ENCODE measurements at places on chromosomes 5 and 9. TPM values are rescaled to one million over a fixed set of nuclear protein-coding genes. Genes with fewer than 3 reads are reported as not detected.
A peak's percentile ranks its signal among the peaks of the same experiment; 100 is the strongest.

Gene UNC5A
- total RNA-seq, result not detected

Gene SPATA31E1
- total RNA-seq, result not detected

Gene SLC4A9
- total RNA-seq, result not detected

Gene FUT7
- total RNA-seq, result 0.83 TPM

Gene ZFAND5
- 211 TPM for total RNA-seq

Gene C5orf46
- not detected for total RNA-seq

DNA sequence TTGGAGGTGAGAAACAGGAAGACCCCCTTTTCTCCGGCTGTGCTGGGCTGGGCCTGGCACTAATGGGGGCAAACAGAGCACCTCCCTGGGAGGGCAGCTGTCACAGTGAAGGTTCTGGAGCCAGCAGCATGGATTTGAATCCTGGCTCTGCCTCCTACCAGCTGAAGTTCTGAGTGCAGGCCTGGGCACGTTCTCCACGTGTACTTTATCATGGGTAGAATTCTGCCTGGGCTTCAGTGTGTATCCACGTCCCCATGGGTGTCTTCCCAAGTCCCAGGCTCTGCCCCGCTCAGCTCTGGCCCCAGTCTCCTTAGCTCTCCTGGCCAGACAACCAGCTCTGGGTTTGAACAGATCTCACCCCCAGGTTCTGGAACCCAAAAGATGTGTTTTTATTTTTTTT lies 223.2 kb downstream of the PBX3 start:
- no peak overlapping the region for H3K27ac ChIP-seq
- H3K36me3 ChIP-seq, result peaks cover 17% of the 10 kb centered on the region
- H3K4me3 ChIP-seq, result no peak overlapping the region
- peaks cover 6% of the 10 kb centered on the region for H3K4me1 ChIP-seq
- DNase-seq, result peak; percentile 80

DNA sequence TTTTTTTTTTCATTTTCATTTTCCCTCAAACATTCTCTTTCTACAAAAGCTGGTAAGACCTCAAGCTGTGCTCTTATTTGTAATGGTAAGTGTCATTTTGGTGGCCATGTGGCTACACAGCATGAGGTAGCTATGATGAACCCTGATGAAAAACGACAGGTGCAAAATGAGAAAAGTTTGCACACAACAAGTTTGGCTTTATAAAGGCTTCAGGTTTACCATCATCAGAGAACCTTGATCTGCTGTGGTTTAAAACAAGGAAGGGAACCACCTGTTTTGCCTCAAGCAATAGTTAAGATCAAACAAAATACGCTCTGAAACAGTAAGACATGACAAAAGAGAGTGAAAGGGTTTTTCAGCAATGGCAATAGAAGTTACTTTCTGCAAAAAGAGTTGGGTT lies 1124.6 kb upstream of the ACO1 start:
- no peaks in the 10 kb centered on the region for H3K4me1 ChIP-seq
- H3K27ac ChIP-seq, result no peak overlapping the region
- no peaks in the 10 kb centered on the region for H3K36me3 ChIP-seq
- no peaks in the 10 kb centered on the region for H3K27me3 ChIP-seq

DNA sequence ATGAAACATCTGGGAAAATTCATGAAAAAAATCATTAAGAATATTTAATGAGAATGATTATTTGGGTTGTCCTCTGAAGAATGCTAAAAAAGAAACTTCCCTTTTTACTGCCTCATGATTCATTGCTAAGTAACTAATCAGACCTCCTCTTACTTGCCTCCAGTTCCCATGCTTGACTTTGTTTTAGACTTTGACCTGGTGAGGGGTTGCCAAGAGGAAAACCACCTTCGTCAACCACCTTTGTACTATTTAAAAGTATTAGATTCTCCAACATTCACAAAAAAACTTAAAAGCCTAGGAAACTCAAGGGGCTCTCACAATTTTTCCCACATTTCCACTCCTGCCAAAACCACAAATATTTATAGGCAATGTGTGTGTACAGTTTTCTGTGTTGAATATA lies 115.2 kb upstream of the ST8SIA4 start:
- no peaks in the 10 kb centered on the region for H3K36me3 ChIP-seq
- no peak overlapping the region for H3K4me3 ChIP-seq
- DNase-seq, result no peak
- no peak overlapping the region for H3K27ac ChIP-seq
- no peaks in the 10 kb centered on the region for H3K4me1 ChIP-seq

DNA sequence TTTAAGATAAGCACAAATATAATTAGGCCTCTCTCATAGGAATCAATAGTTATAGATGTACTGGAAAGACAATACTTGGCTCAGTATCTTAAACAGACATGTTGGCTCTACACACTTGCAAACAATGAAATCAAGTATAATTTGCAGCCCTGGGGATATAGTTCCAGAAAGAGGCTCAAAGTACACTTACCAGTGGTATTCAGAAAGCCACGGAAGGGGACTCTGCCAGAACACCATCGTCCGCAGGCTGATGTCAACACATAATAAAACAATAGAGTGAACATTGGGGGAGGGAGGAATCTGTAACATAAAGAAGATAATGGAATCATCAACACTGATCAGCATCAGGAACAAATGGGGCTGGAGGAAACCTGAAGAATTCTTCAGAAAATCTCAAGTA lies 31.2 kb upstream of the EBF1 start:
- H3K4me3 ChIP-seq, result no peak overlapping the region
- H3K36me3 ChIP-seq, result no peaks in the 10 kb centered on the region
- no peaks in the 10 kb centered on the region for H3K4me1 ChIP-seq
- no peak for DNase-seq
- H3K27me3 ChIP-seq, result no peaks in the 10 kb centered on the region

DNA sequence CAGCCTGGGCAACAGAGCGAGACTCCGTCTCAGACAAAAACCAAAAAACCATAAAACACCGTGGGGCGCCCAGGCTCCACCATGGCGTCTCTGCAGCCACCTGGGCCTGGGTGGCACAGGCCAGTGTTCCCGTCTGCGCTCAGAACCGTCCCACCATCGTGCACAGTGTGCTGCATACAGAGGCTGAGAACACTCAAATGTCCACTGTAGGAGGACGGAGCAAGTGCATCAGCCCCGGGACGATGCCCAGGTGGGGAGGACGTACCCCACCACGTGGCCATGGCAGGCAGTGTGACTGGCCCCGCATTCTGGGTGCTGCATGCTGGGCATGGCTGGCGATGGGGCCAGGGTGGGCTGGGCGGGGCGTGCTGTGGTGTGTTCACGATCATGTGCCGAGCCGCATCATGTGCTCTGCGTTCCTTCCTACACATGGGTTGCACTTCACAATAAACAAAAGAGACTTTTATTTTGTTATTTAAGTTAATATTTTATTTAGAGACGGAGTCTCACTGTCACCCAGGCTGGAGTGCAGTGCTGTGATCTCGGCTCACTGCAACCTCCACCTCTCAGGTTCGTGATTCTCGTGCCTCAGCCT lies 37.8 kb downstream of the EXD3 start:
- DNase-seq, result no peak
- H3K27ac ChIP-seq, result no peak overlapping the region
- H3K4me3 ChIP-seq, result no peak overlapping the region
- no peaks in the 10 kb centered on the region for H3K27me3 ChIP-seq
- H3K36me3 ChIP-seq, result no peaks in the 10 kb centered on the region

DNA sequence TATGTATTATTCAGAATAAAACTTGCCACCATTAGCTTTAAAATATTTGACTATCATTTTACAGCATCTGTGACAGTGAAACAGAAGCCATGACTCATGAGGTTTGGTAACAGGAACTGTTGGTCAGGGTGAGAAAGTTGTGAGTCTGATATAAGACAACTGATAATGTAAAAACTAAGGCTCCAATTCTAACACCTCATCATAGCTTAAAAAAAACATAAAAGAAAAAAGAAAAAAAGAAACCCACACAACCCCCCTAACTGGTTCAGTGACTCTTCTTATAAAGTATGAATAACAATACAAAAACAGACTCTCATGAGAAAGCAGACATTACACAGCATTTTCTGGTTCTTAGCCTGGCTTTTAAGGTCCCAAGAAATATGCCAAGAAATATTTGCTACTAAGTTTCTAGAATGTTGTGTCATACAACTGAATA lies 85.8 kb downstream of the MRPS27 start:
- DNase-seq, result no peak
- peaks cover 30% of the 10 kb centered on the region for H3K4me1 ChIP-seq
- no peaks in the 10 kb centered on the region for H3K27me3 ChIP-seq
- H3K4me3 ChIP-seq, result no peak overlapping the region

- DNase-seq, result no peak
- no peak overlapping the region for H3K4me3 ChIP-seq
- no peaks in the 10 kb centered on the region for H3K27me3 ChIP-seq
- peak overlapping the region; percentile 45 for H3K27ac ChIP-seq
- peaks cover 48% of the 10 kb centered on the region for H3K4me1 ChIP-seq
Observed at GRCh38 chr5:126450346-126450745, 27.1 kb downstream of the GRAMD2B start.

DNA sequence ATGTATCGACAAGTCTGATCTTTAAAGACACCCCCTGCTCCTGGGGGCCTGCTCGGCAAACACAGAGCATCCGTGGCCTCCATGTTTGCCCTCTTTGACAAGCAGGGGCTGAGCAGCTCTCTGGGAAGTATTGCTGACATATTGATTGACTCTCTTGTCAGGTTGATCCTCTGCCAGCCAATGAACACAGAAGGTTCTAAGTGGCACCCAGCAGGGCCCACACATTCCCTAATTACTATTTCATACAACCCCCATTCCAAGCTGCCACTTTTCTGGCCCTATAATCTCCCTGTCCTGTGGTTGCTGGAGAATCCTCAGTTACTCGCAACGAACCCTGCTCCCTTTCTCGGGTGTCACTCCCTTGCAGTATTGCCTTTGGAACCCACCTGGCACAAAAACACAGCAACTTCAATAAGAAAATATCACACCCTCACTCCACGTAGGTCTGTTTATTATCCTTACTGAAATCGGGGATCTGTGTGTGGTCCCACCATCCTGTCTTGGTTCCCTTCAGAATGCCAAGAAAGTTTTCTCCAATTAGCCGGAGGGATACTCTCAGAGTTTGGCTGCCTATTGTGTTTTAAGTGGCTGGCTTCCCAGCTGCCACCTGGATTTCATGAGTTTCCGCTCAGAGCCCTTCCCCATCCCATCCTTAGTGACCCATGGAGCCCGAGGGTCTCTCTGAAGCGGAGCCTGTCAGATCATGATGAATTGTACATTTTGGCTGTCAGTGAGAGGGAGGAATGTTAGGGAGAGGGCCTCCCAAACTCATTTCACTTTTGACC lies 249.0 kb upstream of the WWC1 start:
- no peak for DNase-seq
- no peaks in the 10 kb centered on the region for H3K27me3 ChIP-seq
- H3K27ac ChIP-seq, result no peak overlapping the region
- no peaks in the 10 kb centered on the region for H3K36me3 ChIP-seq

GRCh38 chr5:39624890-39625289 lies 200.1 kb upstream of the DAB2 start:
- no peaks in the 10 kb centered on the region for H3K27me3 ChIP-seq
- H3K36me3 ChIP-seq, result no peaks in the 10 kb centered on the region
- H3K4me3 ChIP-seq, result no peak overlapping the region
- no peak for DNase-seq
- H3K4me1 ChIP-seq, result no peaks in the 10 kb centered on the region
- H3K27ac ChIP-seq, result no peak overlapping the region

GRCh38 chr9:117335837-117336433 lies 78.9 kb downstream of the ASTN2 start:
- H3K4me1 ChIP-seq, result no peaks in the 10 kb centered on the region
- no peak for DNase-seq
- no peaks in the 10 kb centered on the region for H3K36me3 ChIP-seq
- H3K27me3 ChIP-seq, result no peaks in the 10 kb centered on the region
- H3K27ac ChIP-seq, result no peak overlapping the region

DNA sequence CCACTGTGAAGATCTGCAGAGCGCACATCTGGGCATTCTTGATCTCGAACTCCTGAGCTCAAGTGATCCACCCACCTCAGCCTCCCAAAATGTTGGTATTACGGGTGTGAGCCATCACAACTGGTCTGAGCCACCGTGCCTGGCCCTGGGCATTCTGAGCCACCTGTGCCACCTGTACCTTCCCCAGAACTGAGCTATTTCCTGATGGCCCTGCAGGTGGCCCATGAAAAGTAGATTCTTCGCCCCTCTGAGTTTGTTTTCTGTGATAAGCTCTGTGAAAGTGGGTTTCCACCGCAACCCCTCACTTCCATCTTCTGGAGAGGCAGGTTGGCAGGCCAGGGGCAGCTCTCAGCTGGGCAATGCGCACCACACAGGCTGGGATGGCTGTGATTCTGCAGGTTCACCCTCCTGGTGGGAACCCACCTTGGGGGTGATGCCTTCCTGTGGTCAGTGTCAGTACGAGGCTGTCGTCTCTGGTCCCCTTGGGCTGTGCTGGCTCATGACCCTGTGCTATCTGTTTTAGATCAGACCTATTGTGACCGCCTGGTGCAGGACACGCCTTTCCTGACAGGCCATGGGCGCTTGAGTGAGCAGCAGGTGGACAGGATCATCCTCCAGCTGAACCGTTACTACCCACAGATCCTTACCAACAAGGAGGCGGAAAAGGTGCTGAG lies 11.3 kb downstream of the CARD19 start:
- H3K27me3 ChIP-seq, result no peaks in the 10 kb centered on the region
- peaks cover 29% of the 10 kb centered on the region for H3K4me1 ChIP-seq
- no peak for DNase-seq
- H3K36me3 ChIP-seq, result peaks cover 7% of the 10 kb centered on the region

- DNase-seq, result no peak
- H3K27me3 ChIP-seq, result no peaks in the 10 kb centered on the region
- no peak overlapping the region for H3K4me3 ChIP-seq
- H3K4me1 ChIP-seq, result no peaks in the 10 kb centered on the region
- H3K36me3 ChIP-seq, result no peaks in the 10 kb centered on the region
- no peak overlapping the region for H3K27ac ChIP-seq
Observed at GRCh38 chr5:22998362-22998761, 145.2 kb upstream of the CDH12 start.

DNA sequence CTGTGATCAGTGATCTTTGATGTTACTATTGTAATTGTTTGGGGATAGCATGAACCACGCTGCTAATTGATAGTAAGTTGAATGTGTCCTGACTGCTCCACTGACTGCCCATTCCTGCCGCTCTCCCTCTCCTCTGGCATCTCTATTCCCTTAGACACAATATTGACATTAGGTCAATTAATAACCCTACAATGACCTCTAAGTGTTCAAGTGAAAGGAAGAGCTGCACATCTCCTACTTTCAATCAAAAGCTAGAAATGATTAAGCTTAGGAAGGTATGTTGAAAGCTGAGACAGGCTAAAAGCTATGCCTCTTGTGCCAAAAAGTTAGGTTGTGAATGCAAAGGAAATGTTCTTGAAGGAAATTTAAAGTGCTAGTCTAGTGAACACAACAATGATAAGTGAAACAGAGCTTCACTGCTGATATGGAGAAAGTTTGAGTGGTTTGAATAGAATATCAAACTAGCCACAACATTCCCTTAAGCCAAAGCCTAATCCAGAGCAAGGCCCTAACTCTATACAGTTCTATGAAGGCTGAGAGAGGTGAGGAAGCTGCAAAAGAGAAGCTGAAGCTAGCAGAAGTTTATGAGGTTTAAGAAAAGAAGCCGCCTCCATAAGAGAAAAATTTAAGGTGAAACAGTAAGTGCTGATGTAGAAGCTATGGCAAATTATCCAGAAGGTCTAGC lies 12.9 kb downstream of the CLINT1 start:
- H3K4me1 ChIP-seq, result no peaks in the 10 kb centered on the region
- H3K27ac ChIP-seq, result no peak overlapping the region
- DNase-seq, result no peak
- no peaks in the 10 kb centered on the region for H3K36me3 ChIP-seq
- no peak overlapping the region for H3K4me3 ChIP-seq

- peak within 1 kb of the TSS; percentile 68 for H3K4me3 ChIP-seq
- peaks cover 41% of the 10 kb centered on the region for H3K4me1 ChIP-seq
- H3K36me3 ChIP-seq, result no peaks in the 10 kb centered on the region
- H3K27me3 ChIP-seq, result no peaks in the 10 kb centered on the region
- H3K27ac ChIP-seq, result peak within 1 kb of the TSS; percentile 92
Observed at GRCh38 chr5:126422994-126423788, at the start of gene GRAMD2B. GRAMD2B (plus strand) TSS chr5:126423409; CDS start chr5:126423607, 198 bp downstream.

GRCh38 chr9:119137479-119137878 lies 231.8 kb downstream of the BRINP1 start:
- no peaks in the 10 kb centered on the region for H3K4me1 ChIP-seq
- DNase-seq, result no peak
- H3K27me3 ChIP-seq, result no peaks in the 10 kb centered on the region
- H3K4me3 ChIP-seq, result no peak overlapping the region

Data from esophagus muscularis mucosa (tissue), 4 donors.